ENCODE measurements at places on chromosomes 3 and 15.

DNA sequence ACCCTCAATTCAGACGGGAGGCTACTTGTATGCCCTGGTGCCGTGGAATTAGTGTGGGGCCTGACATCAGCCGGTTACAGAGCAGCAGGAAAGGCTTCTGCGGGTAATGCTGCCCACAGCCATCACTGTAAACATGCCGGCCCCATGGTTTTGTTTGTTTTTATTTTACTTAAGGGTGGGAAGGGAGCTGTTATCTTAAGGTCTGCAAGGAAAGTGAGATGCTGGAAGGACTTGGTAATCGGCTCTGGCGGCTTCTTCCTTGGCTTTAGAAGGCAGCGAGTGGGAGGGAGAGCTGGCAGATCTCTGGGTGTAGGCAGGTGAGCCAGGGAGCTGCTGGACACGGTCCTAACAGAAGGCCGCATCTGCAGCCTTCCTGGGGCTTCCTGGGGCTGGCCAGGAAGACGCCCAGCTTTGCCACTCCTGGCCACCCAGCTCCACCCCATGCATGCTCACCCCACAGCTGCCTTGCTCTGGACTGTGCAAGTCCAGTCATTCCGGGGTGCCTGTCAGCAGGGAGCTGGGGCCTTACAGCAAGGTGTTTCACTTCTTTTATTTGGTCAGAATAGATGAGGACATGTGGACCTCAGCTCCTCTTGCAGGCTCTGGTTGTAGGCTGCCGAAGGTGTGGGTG lies 54.1 kb upstream of the FURIN start:
- no peak for DNase-seq

- peak; percentile 26 for DNase-seq
These were observed 4.9 kb upstream of the IL17RD start for GRCh38 chr3:57169872-57170623.

GRCh38 chr15:45729141-45729540 lies 94.3 kb downstream of the SQOR start:
- DNase-seq, result no peak

- no peak for DNase-seq
These were observed 19.5 kb downstream of the SENP2 start for GRCh38 chr3:185605566-185605965.

- DNase-seq, result no peak
These were observed 582.8 kb downstream of the PDCD6IP start for GRCh38 chr3:34381243-34381642.

DNA sequence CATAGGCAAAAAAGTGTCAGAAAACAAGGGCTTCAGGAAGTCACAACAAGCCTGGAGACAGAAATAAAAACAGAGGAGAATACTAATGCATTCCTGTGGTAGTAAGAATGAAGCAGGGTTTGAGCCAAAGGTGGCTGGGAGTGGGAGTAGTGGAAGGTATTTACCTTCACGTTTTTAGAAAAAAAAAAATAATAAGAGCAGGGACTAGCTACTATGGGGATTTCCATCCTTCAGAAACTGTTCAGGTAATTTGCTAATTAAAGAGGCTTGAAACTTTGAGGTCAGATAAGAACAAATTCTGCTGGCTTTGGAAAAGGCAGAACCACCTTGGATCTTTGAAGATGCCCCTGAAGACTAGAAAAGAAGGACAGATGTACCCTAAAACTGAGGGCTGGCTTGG lies 18.4 kb downstream of the ILDR1 start:
- DNase-seq, result no peak

GRCh38 chr3:13715167-13715954 lies 164.5 kb downstream of the WNT7A start:
- no peak for DNase-seq

DNA sequence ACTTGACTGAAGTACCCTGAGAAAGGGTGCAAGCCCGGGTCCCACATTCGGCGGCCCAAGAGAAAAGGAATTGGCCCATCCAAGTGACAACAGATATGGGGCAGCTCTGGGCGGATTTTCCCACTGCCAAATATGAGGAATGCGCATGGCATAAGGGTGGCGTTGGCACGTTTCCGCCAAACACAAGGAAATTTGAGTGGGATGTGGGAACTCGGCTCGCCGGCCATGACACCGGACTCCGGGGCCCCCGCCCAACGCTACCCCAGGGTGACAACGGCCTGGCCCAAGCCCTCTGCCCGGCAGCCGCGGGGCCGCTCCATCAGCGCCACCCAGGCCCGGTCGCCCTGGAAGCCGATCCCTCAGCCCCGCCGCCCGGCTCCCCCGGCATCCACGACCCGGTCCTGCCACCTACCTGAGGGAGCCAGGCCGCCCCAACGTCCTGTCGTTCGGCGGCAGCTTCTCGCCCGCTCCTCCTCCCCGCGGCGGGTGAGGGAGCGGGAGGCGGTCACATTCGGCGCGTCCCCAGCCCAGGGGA lies 449 bp downstream of the RAF1 start:
- DNase-seq, result no peak

GRCh38 chr15:92914768-92915221 lies 14.7 kb downstream of the CHD2 start:
- peak; percentile 68 for DNase-seq

DNA sequence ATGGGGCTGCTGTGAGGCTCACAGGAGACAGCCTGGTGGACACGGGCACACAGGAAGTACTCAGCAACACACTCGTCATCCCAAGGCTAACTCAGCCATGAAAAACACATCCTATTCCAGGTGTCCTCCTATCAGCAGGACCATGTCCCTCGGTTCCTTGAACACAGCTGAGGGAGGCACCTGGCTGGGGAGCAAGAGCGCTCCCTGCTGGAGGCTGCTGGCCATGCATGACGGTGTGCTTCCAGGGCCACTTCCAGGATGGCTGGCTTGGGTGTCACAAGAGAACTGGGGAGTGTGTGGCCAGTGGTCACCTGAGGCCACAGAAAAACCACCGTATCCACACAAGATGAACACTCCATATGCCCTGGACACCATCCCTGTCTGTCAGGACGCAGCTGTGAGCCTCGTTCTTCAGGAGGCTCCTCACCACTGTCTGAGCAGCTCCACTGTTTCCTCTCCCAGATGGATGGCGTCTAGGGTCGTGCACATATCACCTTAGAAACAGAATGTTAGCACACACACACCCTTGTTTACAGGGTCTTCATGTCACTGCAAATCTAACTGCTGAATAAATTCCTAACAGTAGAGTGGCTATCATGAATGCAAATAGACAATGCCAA lies 31.0 kb downstream of the POC1A start:
- peak; percentile 65 for DNase-seq

DNA sequence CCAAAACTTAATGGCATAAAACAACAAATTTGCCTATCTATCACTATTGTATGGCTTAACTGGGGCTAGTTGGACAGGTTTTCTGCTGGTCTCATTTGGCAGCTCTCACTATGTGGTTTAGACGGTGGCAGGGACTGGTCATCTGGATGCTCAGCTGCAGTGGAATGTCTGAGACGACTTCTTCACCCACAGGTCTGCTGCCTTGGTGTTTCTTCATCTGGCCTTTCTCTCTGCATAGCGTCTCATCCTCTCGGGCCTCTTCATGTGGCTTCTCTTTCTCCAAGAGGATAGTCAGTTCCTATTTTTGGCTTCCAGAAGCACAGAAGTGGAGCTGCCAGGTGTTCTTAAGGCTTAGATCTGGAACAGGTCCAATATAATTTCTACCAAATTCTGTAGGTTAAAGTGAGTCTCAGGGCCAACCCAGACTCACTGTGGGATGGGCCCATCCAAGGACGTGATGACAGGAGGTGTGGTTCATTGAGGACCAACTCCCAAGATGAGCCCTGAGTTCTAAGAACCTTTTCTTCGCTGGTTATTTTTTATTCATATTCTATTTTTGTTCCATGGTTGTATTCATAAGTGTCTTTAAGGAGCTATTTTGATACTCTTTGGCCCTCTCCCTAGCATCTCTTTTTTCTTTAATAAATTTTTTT lies 18.6 kb downstream of the UBE2Q2 start:
- no peak for DNase-seq

- DNase-seq, result no peak
These were observed 211.9 kb downstream of the EBLN2 start for GRCh38 chr3:73273341-73273740.

DNA sequence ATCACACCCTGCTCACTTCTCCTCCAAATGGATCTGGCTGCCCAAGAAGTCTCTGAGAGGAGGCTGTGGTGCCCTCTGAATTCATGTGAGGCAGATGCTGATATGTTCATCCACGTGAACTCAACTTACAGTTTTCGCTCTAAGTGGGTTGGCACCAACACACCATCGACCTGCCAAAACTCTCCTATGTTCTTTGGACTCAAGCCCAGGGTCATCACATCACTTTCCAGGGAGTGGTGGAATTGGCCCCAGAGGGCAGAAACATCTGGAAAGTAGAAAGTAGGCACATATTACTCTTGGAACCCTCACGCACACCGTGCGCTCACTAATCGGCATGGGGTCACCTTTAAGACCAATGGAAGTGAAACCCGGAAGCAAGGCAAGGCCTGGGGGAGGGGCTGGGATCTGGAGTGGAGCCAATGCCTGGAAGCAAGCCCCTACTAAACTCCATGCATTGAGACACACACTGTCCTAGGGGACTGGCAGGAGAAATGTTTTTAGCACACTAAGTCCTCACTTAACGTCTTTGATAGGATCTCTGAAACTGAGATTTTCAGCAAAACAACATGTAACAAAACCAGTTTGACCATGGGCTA lies 41.4 kb downstream of the SSUH2 start:
- DNase-seq, result no peak

- no peak for DNase-seq
These were observed 185.6 kb upstream of the ADAMTS9 start for GRCh38 chr3:64873400-64873799.

DNA sequence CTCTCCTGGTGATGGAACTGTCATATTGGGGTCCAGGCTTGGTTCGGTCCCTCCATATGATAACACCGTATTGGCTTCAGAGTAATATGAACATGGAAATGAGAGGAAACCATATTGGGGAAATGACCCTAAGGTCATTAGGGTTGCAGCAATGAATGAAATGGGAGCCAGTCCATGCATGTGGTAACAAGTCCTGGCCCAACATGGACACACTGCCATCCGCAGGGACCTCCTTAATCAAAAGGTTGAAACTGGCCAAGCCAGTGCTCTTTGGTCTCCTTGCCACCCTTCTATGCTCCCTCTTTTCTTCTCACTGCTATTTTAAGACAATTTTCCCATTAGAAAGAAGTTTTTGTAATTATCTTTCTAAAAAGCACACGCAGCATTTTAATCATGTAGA lies 8.3 kb downstream of the SHC4 start:
- DNase-seq, result no peak

DNA sequence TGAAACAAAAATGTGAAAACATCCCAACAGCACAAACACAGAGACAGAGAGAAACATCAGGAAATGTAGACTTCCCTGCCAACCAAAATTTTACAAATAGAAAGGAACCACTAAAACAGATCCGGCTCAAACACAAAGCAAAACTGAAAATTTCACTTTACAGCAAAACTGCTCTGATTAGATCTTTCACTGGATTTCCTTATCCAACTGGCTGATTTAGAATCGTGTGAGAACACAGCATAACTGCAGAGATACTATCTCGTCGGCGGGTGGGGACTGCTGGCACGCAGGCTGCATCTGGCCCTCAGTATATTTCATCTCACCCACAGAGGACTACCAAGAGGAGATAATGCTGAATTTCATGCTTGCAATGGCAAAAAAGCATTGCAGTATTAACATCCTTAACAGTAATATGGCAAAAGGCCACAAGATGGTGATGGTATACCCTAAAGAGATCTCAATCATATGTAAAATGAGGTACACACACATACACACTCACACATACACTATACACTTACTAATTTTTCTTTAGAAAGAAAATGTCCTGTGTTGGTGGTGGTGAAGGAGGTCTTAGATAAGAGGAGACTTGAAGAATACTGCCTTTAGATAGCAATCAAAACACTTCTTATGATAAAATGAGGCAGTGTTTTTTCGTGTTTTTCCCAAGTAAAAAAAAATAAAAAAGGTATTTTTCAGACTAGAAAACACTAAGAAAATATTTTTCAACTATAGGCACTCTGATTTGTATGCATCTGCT lies 10.6 kb upstream of the LEO1 start:
- peak; percentile 10 for DNase-seq

- no peak for DNase-seq
These were observed 27.6 kb downstream of the CHST14 start for GRCh38 chr15:40498418-40498817.

DNA sequence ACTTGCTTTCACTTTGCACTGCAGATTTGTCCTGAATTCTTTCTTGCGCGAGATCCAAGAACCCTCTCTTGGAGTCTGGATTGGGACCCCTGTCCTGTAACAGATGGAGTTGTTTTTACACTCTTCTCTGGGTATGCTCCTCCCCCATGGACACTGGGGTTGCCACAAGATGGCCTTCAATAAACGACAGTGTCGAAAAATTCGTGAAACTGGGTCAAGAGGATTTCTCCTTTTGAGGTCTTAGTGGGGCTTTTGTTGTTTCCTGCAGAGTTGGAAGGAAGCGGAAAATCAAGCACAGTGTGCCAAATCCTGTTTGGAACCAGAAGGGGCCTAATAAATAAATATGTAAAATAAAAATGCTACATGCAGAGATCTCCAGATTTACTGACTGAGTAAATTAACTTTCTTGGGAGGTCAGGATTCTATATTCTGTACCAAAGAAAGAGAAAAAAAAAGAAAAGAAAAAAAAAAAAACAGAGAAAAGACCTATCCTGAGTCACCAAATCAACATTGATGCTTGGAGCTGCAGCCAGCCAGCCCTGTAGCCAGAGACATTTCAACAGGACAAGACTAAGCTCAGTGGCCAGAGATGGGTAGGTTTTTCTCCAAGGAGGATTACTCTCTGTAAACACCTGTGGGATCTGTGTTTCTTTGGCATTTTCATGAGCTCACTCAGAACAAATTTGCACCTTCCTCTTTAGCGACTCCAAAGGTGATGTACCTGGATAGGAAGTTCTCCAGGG lies 24.8 kb downstream of the CCDC80 start:
- no peak for DNase-seq

- DNase-seq, result no peak
These were observed 1098.3 kb downstream of the NAALADL2 start for GRCh38 chr3:175957427-175957826.

GRCh38 chr3:156373095-156373494 lies 181.8 kb downstream of the SSR3 start:
- DNase-seq, result no peak

DNA sequence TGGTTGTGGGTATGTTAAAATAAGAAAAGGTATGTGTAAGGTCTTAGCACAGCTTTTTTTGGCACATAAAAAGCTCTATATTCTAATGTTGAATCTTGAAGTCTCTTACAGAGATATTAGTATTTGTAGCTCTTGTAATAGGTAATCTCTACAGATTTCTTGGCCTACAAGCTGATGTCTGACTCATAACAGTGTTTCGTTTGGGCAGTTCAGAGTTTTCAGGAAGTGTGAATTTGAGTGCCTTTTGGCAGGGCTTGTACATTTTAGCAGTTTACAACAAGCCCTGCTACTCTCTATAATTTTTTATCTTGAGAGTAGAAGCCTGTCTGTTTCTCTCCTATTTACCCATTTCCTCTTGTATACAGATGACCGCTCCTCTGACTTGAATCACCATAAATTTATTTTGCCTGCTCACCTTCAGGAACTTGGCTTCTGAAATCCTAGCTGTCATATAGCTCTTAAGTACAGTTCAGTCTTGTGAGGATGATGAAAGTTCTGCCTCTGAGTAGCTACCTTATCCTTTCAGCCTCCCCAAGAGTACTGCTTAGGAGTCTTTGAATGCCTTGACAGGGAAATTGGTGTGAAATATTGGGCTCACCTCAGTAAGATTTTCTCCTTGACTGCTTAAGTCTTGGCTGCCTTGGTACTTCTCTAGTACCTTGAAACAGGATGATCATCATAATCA lies 419.9 kb upstream of the RARB start:
- no peak for DNase-seq
